ENCODE measurements at places on chromosomes 1 and 21.

GRCh38 chr1:16719571-16720350 is 20.6 kb upstream of the RNU1-4 start:
- DNase-seq: no peak

DNA sequence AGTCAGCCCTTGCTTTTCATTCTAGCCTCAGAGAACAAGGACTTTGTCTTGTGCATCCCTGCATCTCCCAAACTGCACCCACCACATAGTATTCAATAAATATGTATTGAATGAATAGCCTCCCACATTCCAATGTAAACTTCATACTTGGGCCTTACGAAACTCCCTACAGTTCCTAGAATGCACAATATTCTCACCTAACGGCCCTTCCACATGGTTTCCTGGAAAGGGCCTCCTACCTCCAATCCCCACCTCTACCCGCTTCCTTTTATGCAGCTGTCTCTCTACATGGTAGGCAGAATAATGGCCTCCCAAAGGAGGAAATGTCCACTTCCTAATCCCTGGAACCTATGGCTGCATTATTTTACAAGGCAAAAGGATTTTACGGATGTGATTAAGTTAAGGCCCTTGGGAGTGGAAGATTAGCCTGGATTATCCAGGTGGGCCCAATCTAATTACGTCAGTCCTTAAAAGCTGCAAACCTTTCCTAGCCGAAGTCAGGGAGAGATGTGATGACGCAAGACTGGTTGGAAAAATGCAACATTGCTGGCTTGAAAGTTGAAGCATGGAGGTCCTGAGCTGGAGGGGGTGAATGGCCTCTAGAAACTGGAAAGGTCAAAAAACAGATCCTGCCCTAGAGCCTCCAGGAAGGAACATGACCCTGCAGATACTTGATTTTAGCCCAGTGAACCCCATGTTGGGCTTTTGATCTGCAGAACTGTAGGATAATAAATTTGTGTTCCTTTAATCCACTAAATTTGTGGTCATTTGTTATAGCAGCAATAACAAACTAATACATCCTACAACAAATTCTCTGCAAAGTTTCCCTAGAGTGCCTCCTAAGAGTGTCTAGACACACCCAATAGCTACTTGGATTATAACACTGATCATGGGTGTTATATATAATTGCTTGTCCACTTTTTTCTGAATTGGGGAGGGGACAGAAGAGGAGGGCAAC is 5.2 kb upstream of the PIK3C2B start:
- no peak for DNase-seq

GRCh38 chr1:10812387-10812915 is 16.0 kb upstream of the CASZ1 start:
- DNase-seq: no peak

DNA sequence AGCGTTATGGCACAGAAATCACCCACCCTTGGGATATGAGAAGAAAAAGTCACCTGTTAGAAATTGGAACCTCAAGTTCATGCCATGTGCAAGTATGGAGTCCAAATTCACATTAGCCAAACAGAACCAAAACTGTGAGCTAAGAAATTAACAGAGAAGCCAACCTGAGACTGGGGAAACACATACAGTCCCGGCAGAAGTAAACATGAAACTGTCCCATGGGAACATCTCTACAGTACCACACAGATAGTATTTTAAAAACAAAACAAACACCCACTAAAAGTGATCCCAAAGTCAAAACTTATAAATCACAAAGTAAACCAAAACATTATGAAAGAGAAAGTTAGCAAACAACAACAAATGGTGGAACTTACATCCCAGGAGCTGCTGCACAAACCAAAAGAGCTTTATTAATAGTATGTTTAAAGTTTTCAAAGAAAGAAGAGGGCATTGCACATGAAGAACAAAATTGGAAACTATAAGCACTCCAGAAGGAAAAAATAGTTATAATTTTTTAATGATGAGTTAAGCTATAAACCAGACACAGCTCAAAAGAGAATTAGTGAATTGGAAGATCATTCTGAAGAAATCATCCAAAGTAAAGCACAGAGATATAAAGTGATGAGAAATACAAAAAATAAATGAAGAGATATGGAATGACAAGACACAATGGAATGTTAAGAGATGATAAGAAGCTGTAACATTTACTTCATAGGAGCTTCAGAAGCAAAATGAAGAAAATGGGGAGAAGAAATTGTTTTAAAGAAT is 83.5 kb upstream of the COA6 start:
- DNase-seq: no peak

DNA sequence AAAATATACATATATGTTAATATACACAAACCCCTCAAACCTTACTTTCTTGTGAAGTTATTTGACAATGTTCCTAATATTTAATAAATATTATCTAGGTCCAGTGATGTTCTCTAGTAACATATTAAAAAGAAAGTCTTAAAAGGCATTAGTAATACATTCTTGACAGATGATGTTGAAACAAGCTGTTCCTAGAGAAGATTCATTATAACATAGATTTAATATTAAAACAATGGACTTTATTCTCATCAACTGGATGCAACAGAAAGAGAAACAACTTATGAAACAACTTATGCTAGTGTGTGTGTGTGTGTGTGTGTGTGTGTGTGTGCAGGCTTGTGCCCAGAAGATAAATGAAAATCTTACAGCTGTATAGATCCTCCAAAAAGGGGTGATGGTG is 68.5 kb upstream of the PLXNA2 start:
- DNase-seq: no peak

Data from NCI-H1417 treated with DMSO at 0.1 percent for 48 hours (cell line).